ENCODE measurements at places on chromosomes 2 and 18. TPM values are rescaled to one million over a fixed set of nuclear protein-coding genes. Genes with fewer than 3 reads are reported as not detected.

GCKR gene
- 0.12 TPM for total RNA-seq

ARHGAP28 gene
- total RNA-seq = 56.5 TPM

DIPK1C gene
- 1.2 TPM for total RNA-seq

EGR4 gene
- total RNA-seq = not detected

TXNDC2 gene
- total RNA-seq = not detected

MARCO gene
- total RNA-seq = 1.3 TPM

CCBE1 gene
- total RNA-seq = 30.7 TPM

MFSD2B gene
- 2.2 TPM for total RNA-seq

UGT1A1 gene
- total RNA-seq = 0.18 TPM

CCDC138 gene
- 9.3 TPM for total RNA-seq

GPR75 gene
- total RNA-seq = 1.6 TPM

INHA gene
- 0.58 TPM for total RNA-seq

EIF4E2 gene
- 56.5 TPM for total RNA-seq

LAMA1 gene
- total RNA-seq = 63.7 TPM

TMEM17 gene
- total RNA-seq = 4.3 TPM

IL1A gene
- total RNA-seq = 0.41 TPM

TUBA4B gene
- total RNA-seq = not detected

MYOM1 gene
- total RNA-seq = 92.8 TPM

RHOB gene
- total RNA-seq = 233 TPM

SRD5A2 gene
- total RNA-seq = 0.06 TPM

PROKR1 gene
- total RNA-seq = 0.23 TPM

VWC2L gene
- total RNA-seq = 0.35 TPM

SPR gene
- 9.1 TPM for total RNA-seq

CYTIP gene
- total RNA-seq = 16.8 TPM

ADRA2B gene
- total RNA-seq = 4.6 TPM

COL6A3 gene
- 455 TPM for total RNA-seq

LGALSL gene
- total RNA-seq = 19.2 TPM

ADAM23 gene
- 3.9 TPM for total RNA-seq

FTCDNL1 gene
- total RNA-seq = 1.8 TPM

NUP35 gene
- total RNA-seq = 34.6 TPM

CTDP1 gene
- 21.0 TPM for total RNA-seq

HOXD13 gene
- 0.06 TPM for total RNA-seq

CCDC178 gene
- total RNA-seq = 2.9 TPM

SPATA3 gene
- not detected for total RNA-seq

EN1 gene
- 0.29 TPM for total RNA-seq

COL4A3 gene
- 44.4 TPM for total RNA-seq

APLF gene
- total RNA-seq = 7.3 TPM

TRAK2 gene
- 38.2 TPM for total RNA-seq

PRLH gene
- total RNA-seq = not detected

OSR1 gene
- total RNA-seq = 7.8 TPM

CYS1 gene
- 151 TPM for total RNA-seq

MC5R gene
- 0.47 TPM for total RNA-seq

SMAD7 gene
- total RNA-seq = 85.0 TPM

DSC2 gene
- total RNA-seq = 19.8 TPM

OTOS gene
- total RNA-seq = not detected

SLC25A52 gene
- 0.88 TPM for total RNA-seq
